ENCODE measurements at places on chromosomes 1 and 21. TPM values are rescaled to one million over a fixed set of nuclear protein-coding genes. Genes with fewer than 3 reads are reported as not detected.

The OR2T29 gene
- total RNA-seq = not detected

The IQGAP3 gene
- 5.6 TPM for total RNA-seq

The NBPF10 gene
- total RNA-seq = 10.5 TPM

The DLGAP3 gene
- 0.57 TPM for total RNA-seq

The KCNK1 gene
- total RNA-seq = 25.2 TPM

DNA sequence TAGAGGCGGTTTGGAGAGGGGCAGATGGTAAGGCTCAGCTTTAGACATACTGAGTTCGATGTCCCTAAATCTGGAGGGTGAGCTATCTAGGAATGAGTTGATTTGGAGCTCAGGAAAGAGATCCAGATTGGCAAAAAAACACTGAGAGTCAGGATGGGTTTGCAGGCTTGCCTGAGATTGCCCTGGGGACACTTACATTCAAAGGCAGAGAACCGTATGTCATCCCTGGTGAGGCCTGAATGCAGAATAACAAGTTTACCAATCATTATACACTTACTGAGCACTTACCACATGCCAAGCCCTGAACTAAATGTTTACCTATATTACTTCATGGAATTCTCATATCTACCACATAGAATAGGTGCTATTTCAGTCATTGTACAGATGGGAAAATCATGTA lies 27.5 kb downstream of the TFAP2E start:
- H3K27me3 ChIP-seq = no peaks in the 10 kb centered on the region
- no peaks in the 10 kb centered on the region for H3K4me1 ChIP-seq
- no peak overlapping the region for H3K27ac ChIP-seq
- peaks cover 33% of the 10 kb centered on the region for H3K36me3 ChIP-seq

DNA sequence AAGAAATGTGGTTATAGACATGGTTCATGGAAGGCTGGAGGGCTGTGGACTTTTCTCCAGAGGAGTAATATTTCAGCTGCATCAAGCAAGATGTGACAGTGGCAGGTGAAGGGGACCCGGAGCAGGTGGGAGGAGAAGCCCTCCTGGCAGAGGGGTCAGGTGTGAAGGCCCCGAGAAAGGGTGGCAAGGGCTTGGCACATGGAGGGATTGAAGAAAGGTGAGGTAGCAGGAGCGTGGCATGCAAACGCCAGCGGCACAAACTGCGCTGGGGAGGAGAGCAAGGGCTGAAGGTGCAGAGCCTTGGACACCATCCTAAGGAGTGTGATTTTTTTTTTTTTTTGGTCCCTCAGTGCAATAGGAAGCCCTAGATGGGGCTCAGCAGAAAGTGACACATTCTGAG lies 244.6 kb downstream of the TOMM20 start:
- H3K4me3 ChIP-seq = no peak overlapping the region
- H3K27ac ChIP-seq = no peak overlapping the region
- H3K27me3 ChIP-seq = no peaks in the 10 kb centered on the region
- H3K4me1 ChIP-seq = no peaks in the 10 kb centered on the region

DNA sequence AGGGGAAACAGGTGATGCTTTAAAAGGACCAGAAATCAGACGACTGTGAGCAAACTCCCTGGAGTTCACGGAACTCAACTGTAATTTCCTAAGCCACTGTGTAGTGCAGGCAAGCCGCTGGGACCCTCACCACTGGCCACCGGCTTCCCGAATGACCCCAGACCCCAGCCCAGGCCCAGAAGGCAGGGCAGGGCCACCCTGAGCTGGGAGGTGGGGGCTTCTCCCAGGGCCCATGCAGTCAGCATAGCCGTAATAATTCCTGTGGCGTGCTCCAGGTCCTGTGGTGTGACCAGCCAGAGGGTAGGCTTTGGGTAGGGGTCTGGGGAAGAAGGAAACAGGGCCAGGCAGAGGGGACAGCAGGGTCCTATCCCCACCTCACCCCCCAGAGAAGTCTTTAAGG lies 3.5 kb upstream of the ARF1 start:
- H3K36me3 ChIP-seq = no peaks in the 10 kb centered on the region
- H3K4me3 ChIP-seq = no peak overlapping the region
- no peak overlapping the region for H3K27ac ChIP-seq
- H3K4me1 ChIP-seq = peaks cover 13% of the 10 kb centered on the region

DNA sequence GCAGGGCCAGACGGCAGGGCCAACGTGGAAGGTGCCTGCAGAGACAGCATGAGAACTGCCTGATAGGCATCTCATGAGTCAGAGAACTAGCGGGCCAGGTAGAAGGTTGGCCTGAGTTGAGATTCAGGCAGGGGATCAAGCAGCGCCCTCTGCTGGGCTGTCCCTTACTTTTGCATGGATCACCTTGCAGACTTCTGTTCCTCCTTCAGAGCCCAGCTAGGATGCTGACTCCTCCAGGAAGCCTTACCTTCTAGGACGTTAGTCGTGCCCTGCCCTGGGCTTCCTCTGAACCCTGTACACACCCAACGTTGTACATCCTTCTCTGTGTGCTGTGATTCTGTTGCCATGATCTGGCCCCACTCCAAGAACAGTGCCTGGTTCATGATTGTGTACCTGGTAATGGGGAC lies 231.3 kb upstream of the VAMP3 start:
- no peaks in the 10 kb centered on the region for H3K36me3 ChIP-seq
- no peak overlapping the region for H3K27ac ChIP-seq
- DNase-seq = peak; percentile 57
- no peaks in the 10 kb centered on the region for H3K27me3 ChIP-seq
- no peaks in the 10 kb centered on the region for H3K4me1 ChIP-seq
- no peak overlapping the region for H3K4me3 ChIP-seq

GRCh38 chr1:236560213-236560771 lies 36.5 kb downstream of the LGALS8 start:
- DNase-seq = no peak
- peaks cover 48% of the 10 kb centered on the region for H3K36me3 ChIP-seq
- H3K4me3 ChIP-seq = no peak overlapping the region
- no peaks in the 10 kb centered on the region for H3K27me3 ChIP-seq
- no peak overlapping the region for H3K27ac ChIP-seq

DNA sequence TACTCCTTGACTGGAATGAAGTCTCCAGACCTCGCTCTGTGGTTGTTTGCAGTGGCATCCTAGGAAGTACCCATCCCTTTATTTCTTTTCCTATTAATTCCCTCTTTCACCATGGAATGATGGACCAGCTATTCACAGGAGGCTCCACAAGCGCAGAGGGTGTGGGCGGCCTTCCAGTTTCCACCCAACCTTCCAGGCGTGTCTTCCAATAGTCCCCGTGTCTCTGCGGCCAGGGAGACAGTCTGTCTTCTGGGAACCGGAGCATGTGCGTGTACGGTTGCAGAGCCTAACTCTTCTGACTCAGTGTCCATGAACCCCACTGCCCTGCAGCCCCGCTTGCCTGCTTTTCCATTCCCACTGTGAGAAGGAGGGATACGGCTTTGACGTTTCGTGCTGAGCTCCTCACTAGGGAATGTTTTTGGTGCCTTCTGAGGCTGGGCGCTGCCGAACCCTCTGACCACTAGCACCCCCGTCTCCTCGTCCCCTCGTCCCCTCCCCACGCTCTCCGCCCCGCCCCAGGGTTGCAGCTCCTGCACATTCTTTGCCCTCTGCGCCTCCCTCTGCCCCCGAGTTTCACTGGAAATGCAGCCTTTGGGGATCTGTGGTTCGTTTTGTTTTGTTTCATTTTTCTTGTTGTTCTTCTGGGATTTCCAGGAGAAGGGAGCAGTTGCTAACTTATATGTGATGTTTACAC lies 26.3 kb upstream of the FAM3B start:
- DNase-seq = peak; percentile 53
- H3K36me3 ChIP-seq = no peaks in the 10 kb centered on the region
- no peak overlapping the region for H3K4me3 ChIP-seq

GRCh38 chr1:20102875-20103274 lies 16.5 kb downstream of the PLA2G2D start:
- H3K27me3 ChIP-seq = no peaks in the 10 kb centered on the region
- H3K27ac ChIP-seq = no peak overlapping the region
- peaks cover 7% of the 10 kb centered on the region for H3K4me1 ChIP-seq

DNA sequence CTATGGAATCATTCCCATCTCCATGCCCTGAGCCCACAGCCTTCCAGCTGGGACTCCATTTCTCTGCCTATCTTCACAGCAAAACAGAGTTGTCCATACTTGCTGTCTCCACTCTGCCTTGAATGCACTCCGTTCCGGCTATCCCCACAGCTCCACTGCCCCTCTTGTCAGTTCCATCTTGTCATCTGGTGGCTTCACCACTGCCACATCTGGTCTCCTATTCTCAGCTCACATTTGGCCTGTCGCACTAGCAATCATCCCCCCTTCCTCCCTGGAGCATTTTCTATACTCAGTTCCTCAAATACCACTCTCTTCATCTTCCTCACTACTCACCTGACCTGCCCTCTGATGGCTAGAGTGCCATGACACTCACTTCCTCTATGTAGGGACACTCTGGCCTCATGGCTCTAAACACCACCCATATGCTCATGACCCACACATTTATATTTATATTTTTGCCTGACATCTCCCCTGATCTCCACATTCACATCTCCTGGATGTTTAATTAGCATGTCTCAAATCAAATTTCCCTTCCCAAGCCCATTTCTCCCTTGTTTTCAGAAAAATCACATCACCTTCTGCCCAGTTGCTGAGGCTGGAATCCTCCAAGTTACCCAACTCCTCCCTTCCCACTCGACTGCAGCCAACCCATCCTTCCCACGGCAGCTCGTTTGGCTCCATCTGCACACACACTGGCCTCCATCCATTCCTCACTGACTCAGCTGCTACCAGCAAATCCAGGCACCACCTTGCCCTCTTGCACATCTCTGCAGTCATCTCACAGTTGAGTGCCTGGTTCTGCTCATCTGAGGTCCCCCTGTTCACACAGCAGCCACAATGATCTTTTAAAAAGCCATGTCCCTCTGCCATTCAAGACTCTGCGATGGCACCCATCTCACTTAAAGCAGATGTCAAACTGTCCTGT lies 6.1 kb downstream of the ZNF692 start:
- peaks cover 38% of the 10 kb centered on the region for H3K36me3 ChIP-seq
- H3K4me3 ChIP-seq = no peak overlapping the region
- H3K27me3 ChIP-seq = no peaks in the 10 kb centered on the region
- peaks cover 14% of the 10 kb centered on the region for H3K4me1 ChIP-seq
- peak overlapping the region; percentile 11 for H3K27ac ChIP-seq

- H3K27me3 ChIP-seq = no peaks in the 10 kb centered on the region
- no peak overlapping the region for H3K4me3 ChIP-seq
- no peaks in the 10 kb centered on the region for H3K4me1 ChIP-seq
- peak overlapping the region; percentile 7 for H3K27ac ChIP-seq
- peak; percentile 73 for DNase-seq
Observed at GRCh38 chr1:210598135-210598652, 269.5 kb downstream of the HHAT start.

- H3K27ac ChIP-seq = no peak overlapping the region
- peak overlapping the region; percentile 52 for H3K4me3 ChIP-seq
- no peaks in the 10 kb centered on the region for H3K36me3 ChIP-seq
- H3K4me1 ChIP-seq = peaks cover 8% of the 10 kb centered on the region
- DNase-seq = peak; percentile 86
Observed at GRCh38 chr1:231211005-231211857, 29.8 kb upstream of the GNPAT start.

DNA sequence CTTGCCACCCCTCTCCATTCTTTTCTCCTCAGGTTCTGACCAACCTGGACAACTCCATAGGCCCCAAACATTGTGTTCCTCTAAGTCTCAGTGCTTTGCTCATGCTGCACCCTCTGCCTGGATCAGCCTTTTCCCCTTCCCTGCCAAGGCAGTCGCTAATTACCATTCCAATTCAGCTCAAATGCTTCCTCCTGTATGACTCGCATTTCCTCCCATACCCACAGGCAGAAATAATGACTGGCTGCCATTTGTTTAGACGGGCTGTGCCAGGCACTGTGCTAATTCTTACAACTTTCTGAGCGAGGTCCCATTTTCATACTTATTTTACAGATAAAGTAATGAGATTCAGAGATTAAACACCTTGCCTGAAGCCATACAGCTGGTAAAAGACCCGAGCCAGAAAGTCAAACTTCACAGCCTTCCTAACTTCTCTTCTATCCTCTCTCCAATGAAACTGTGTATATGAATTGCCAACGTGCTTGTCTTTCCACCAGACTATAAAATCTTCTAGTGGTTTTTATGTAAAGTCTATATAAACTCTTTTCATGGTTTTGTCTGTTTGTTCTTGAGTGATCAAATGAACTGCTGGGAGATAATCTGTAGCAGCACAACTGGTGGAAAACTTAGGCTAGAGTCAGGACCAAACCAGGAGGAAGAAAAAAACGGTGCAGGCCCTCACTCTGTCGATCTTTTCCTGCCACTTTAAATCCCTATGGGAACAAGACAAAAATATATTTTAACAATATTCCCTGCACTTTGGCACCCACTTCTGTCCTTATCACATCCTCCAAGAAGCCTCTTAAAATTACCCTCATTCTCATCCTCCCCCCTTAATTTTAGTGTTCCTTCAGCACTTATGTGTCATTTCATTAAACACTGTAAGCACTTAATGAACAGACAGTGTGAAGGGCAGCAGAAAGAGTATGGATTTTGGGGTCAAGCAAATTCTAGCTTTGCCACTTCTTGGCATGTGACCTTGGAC lies 33.7 kb downstream of the RAB3B start:
- H3K27me3 ChIP-seq = no peaks in the 10 kb centered on the region
- no peak overlapping the region for H3K27ac ChIP-seq
- H3K36me3 ChIP-seq = no peaks in the 10 kb centered on the region
- H3K4me1 ChIP-seq = no peaks in the 10 kb centered on the region
- no peak for DNase-seq

DNA sequence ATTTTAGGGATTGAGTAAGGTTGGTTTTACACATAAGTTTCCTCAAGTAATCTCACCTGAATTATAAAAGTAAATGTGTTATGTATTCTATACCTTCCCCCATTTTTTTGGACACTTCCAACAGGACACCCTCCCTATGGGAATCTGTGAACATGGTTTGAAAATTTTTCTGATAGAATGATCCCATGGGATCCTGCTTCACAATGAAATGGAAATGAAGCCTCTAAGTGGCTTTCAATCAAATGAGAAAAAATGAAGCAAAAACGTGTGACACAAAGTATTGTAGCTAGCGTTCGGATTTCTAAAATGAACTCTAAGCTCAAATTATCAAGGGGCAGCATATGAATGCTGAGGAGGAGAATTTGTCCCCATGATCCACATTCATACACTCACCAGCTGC lies 1006.8 kb downstream of the ADGRL2 start:
- no peaks in the 10 kb centered on the region for H3K36me3 ChIP-seq
- H3K4me3 ChIP-seq = no peak overlapping the region
- DNase-seq = no peak
- no peak overlapping the region for H3K27ac ChIP-seq
- no peaks in the 10 kb centered on the region for H3K4me1 ChIP-seq

All from upper lobe of left lung (tissue), 6 donors.